ENCODE measurements at places on chromosomes 1 and 21.

- DNase-seq, result no peak
These were observed 46.4 kb upstream of the NBL1 start for GRCh38 chr1:19597496-19598309.

- no peak for DNase-seq
These were observed 86.2 kb downstream of the PTPRC start for GRCh38 chr1:198725090-198725489.

- no peak for DNase-seq
These were observed 114.7 kb downstream of the PCNX2 start for GRCh38 chr1:233180641-233181364.

- no peak for DNase-seq
These were observed 18.8 kb downstream of the SLC1A7 start for GRCh38 chr1:53123453-53124140.

- DNase-seq, result no peak
These were observed 118.0 kb upstream of the BARHL2 start for GRCh38 chr1:90834886-90835660.

- no peak for DNase-seq
These were observed 1.2 kb downstream of the NEGR1 start for GRCh38 chr1:72281144-72281543.

GRCh38 chr1:109838838-109839240 is 71.8 kb upstream of the CSF1 start:
- DNase-seq, result no peak

DNA sequence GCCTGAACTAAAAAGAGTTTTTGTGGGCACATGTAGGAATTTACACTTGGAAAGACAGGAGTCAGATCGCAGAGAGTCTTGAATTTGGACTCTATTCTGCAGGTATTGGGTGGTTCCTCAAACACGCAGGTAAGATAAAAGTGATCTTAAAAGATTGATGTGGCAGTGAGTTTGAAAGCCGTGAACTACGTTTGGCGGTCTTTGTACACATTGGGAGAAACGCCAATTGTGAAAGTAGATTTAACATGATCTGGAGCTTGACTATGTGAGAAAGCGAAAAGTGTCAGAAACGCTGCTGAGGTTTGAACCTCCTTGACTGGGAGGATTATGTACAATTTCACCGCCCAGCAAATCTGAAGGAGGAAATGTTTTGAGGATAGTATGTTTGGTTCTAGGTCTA is 1.5 kb upstream of the PPP2R5A start:
- DNase-seq, result no peak

DNA sequence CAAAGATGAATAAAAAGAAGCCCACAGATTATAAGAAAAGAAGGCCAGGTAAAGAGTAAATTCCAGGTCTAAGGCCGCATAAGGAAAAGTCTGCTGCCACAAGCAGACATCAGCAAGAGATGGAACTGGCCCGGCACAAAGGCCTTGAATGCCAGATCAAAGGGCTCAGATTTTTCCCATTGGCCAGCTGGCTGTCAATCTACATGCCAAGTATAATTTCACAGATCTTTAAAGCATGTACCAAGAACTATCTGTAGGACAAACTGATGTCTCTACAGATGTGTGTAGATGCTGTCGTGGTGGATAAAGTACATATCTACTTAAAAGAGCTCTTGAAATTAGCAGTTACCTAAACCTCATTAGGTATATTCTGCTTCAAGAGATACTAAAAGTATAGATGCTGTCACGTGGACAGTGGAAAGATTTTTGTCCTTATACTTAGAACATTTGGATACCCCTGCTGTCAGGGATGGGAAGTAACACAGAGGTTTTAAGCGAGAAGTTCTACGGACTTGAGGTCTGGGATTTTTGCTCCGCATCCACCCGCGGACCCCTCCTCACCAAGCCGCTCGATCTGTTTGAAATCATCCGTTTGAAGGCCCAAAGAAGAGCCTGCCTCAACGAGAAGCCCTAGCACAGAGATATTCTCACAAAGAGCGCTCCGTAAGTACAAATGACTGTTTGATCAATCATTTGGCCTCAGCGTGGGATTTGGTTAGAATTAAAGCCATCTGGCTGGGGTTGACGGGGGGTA is 10.1 kb downstream of the GLIS1 start:
- no peak for DNase-seq

GRCh38 chr1:161816201-161816600 is 50.1 kb downstream of the ATF6 start:
- DNase-seq, result no peak

DNA sequence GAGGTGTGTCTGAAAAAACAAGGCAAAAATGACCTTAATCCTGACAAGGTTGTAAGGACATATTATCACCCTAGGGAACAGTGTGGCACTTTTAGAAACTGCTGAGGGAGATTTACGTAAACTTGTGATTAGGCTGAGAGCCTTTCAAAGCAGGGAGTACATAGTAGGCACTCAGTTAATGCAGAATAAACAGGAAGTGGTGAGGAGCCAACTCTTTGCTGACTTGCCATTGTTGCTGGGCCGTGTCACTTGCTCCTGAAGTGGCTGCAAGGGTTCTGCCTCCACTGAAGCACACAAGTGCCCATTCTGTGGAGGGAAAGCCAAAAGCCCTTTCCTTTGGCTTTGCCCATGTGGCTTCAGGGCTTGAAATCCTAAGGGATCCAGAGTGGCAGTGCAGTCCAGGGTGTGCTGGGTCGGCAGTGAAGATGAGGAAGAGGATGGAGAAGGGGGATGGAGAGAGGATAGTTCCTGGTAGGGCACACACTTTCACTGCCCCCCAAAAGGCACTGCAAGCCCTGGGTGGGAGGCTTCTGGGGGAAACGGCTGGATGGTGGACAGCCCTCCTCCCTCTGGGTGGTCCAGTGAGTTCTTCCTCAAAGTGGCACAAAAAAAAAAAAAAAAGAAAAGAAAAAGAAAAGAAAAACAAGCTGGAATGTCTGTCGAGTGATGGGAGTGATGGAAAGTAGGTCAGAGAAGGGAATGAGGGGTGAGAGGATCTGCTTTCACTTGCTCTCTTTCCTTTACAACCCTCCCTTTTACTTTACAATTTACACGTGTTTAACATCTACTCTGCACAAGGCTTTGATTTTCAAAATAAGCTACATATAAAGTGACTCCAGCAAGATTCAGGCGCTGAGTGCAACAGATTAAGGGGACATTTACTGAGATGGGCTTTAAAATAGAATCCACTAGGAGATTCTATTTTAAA is 13.7 kb upstream of the RHEX start:
- no peak for DNase-seq

- DNase-seq, result no peak
These were observed 1.2 kb downstream of the MCM3AP start for GRCh38 chr21:46284077-46284644.

DNA sequence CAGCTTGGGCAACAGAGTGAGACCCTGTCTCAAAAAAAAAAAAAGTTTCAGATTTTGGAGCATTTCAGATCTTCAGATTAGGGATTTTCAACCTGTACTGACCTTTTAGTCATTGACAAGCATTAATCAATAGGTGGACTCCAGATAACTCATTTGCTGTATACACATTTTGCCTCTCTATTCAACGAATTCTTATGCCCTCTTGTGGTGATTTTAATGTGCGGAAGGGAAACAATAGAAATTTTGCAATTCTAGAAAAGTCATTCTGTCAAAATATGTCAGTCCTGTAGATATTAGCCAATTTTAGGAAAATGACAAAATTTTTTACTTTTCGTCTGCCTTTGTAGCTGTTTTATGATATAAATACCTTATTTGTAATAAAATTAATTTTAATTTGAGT is 11.6 kb upstream of the OR2G2 start:
- DNase-seq, result no peak

DNA sequence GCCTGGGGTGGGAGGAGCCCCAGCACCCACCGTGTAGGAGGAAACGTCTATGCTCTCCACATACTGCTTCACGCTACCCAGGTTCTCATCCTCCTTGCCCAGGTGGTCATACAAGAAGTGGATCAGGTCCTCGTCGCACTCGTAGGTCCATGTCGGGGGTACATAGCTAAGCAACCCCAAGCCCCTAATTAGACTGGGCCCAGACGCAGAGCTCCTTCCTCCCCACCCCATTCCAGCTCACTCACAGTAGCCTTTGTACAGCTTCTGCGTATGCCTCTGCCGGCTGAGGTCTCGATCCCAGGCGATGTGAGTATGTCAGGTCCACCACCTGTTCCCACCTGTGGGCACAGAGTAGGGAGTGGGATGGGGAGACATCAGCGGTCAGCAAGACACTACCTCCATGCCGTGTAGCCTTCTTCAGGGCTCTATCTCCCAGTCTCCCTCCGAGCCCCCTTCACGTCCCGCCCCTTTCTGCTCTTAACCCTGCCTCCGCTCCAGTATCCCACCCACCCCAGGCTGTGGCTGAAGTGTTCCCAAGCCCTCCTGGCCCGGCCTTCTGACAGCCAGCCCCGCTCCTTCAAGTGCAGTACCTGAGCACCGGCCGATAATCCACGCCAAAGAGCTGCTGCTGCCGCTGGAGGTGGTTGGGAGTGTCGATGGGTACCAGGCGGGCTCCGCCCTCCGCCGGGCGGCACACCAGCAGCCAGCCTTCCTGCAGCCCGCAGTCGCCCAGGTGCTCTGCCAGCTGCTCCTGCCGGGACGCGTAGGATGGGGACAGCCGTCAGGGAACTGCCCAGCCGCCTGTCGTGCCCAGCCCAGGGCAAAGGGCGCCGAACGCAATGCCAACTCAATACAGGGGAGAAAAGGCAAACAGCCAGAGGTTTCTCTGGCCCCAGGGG is 919 bp downstream of the HECTD3 start:
- no peak for DNase-seq

GRCh38 chr1:2378441-2378851 is 12.9 kb downstream of the MORN1 start:
- DNase-seq, result no peak

GRCh38 chr1:169697755-169698154 is 13.7 kb downstream of the SELL start:
- DNase-seq, result no peak

- no peak for DNase-seq
These were observed 139.2 kb downstream of the PTPRC start for GRCh38 chr1:198778049-198778448.

DNA sequence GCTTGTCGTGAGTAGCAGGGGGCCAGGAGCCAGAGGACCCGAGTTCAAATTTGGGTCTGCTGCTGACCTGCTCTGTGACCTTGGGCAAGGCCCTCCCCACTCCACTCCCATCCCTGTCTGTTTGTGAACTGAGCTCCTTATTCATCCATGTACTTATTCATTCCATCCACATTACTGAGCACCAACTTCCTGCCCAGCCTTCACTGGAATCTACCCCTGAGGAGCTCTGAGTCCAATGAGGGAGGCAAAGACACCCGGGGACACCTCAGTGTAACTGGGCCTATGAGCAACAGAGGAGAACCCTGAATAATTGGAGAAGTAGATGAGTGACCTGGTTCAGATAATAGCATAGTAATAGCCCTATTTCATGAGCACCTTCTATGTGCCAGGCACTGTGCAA is 8.9 kb downstream of the BSND start:
- no peak for DNase-seq

- no peak for DNase-seq
These were observed 3.7 kb upstream of the TEKT2 start for GRCh38 chr1:36080236-36080635.

DNA sequence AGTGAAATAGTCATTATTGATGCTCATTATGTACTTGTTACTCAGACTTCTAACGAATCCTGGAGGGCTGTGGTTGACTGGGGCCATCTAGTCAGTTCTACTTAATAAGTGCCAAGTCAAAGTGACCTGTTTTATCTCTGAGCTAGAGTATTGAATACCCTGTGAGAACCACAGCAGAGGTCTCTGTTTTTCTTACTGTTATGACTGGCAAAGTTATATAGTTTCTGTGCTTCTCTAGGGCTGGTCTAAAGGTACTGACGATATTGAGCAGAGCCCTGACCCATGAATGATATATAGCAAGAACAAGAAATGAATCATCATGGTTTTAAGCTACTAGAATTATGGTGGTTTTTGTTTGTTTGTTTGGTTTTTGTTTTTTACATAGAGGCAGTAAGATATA is 555.8 kb downstream of the PLA2G4A start:
- no peak for DNase-seq

DNA sequence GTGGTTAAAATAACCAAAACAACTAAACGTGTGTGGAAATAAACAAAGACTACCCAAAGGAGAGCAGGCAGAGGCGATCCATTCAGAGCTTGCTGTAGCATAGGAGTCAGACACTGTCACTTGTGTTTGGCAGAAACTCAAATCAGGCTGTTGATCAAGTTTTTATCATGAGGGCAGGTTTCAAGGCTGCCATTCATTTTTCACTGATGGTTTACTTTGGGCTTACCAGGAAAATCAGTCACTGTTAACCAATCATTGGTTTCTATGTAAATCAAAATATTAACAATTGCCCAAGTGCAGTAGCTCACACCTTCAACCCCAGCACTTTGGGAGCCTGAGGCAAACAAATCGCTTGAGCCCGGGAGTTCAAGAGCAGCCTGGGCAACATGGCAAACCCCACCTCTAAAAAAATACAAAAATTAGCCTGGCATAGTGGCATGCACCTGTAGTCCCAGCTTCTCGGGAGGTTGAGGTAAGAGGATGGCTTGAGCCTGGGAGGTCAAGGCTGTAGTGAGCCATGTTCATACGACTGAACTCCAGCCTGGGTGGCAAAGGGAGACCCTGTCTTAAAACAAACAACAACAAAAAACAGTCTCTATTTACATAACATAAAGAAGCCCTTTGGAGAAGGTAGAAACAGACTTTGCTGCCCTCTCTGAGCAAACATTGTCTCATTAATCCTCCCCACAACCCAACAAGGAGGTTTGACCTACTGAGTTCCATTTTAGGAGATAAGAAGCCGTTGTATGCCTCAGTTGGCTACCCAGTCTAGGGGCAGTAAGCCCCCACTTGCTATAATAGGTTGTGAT is 21.1 kb upstream of the ETS2 start:
- no peak for DNase-seq

DNA sequence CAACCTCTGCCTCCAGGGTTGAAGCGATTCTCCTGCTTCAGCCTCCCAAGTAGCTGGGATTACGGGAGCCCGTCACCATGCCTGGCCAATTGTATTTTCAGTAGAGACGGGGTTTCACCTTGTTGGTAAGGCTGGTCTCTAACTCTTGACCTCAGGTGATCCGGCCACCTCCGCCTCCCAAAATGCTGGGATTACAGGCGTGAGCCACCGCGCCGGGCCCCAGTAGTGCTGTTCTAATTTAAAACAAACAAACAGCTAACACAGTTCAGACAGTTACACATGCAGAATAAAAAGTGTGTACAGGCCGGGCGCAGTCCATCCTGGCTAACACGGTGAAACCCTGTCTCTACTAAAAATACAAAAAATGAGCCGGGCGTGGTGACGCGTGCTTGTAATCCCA is 35.6 kb upstream of the OPRD1 start:
- no peak for DNase-seq

GRCh38 chr1:77639056-77639455 is 43.4 kb downstream of the ZZZ3 start:
- DNase-seq, result no peak

All from T follicular helper cell (primary cell).